ENCODE measurements at places on chromosomes 7 and 10. TPM values are rescaled to one million over a fixed set of nuclear protein-coding genes. Genes with fewer than 3 reads are reported as not detected.

The MMRN2 gene
- 6.1 TPM for polyA plus RNA-seq

The FAM25C gene
- not detected for polyA plus RNA-seq

The FAM237B gene
- polyA plus RNA-seq, result not detected

The CRTAC1 gene
- polyA plus RNA-seq, result 0.49 TPM

The AVPI1 gene
- polyA plus RNA-seq, result 27.8 TPM

The ANXA7 gene
- 63.2 TPM for polyA plus RNA-seq

The DENND2A gene
- 10.1 TPM for polyA plus RNA-seq

The AKR1D1 gene
- not detected for polyA plus RNA-seq

The PLXNA4 gene
- 11.6 TPM for polyA plus RNA-seq

The PITX3 gene
- not detected for polyA plus RNA-seq

The OPALIN gene
- polyA plus RNA-seq, result not detected

The NKX2-3 gene
- 1.1 TPM for polyA plus RNA-seq

The FXYD4 gene
- polyA plus RNA-seq, result not detected

The C7orf57 gene
- polyA plus RNA-seq, result not detected

The PIK3AP1 gene
- 9.4 TPM for polyA plus RNA-seq

The TMEM270 gene
- polyA plus RNA-seq, result not detected

The FEZF1 gene
- polyA plus RNA-seq, result not detected

The ADAM8 gene
- polyA plus RNA-seq, result 3.8 TPM

The AGAP5 gene
- 4.3 TPM for polyA plus RNA-seq

The TRIL gene
- 0.45 TPM for polyA plus RNA-seq

The SKIDA1 gene
- 0.13 TPM for polyA plus RNA-seq

The WDR86 gene
- 20.0 TPM for polyA plus RNA-seq

The EVX1 gene
- 0.07 TPM for polyA plus RNA-seq

The CHAT gene
- not detected for polyA plus RNA-seq

The PRR15 gene
- 1.1 TPM for polyA plus RNA-seq

The A1CF gene
- 0.04 TPM for polyA plus RNA-seq

The CFAP58 gene
- 0.05 TPM for polyA plus RNA-seq

The PYROXD2 gene
- 9.9 TPM for polyA plus RNA-seq

The TACC2 gene
- 34.9 TPM for polyA plus RNA-seq

The HKDC1 gene
- not detected for polyA plus RNA-seq
